GM20000 (cell line): ENCODE measurements at places on chromosomes 16 and 17.

- no peak for DNase-seq
Measured at GRCh38 chr16:57634171-57634570, 5.7 kb downstream of the ADGRG1 start.

DNA sequence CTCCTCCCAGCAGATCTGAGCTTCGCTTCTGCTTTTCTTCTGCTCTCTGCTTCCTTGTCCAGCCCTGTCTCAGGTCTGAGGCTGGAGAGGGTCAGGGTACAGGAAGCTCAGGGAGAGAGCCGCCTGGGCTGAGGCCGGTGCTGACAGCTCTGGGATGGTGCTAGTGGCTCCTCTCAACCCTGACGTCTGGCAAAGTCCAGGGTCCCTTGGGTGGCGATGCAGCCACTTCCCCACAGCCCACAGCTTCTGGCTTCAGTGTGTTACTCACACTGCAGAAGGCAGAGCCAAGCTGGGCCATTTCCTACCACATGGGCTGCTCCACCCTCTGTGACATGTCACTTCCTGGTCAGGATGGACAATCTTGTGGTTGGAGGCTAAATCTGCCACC is at the start of gene CD300C:
TSS of gene CD300C (minus strand) at position 273 of the 388 bp plus-strand sequence. CDS start 333 bp downstream, outside the sequence.
- DNase-seq, result peak; percentile 19

DNA sequence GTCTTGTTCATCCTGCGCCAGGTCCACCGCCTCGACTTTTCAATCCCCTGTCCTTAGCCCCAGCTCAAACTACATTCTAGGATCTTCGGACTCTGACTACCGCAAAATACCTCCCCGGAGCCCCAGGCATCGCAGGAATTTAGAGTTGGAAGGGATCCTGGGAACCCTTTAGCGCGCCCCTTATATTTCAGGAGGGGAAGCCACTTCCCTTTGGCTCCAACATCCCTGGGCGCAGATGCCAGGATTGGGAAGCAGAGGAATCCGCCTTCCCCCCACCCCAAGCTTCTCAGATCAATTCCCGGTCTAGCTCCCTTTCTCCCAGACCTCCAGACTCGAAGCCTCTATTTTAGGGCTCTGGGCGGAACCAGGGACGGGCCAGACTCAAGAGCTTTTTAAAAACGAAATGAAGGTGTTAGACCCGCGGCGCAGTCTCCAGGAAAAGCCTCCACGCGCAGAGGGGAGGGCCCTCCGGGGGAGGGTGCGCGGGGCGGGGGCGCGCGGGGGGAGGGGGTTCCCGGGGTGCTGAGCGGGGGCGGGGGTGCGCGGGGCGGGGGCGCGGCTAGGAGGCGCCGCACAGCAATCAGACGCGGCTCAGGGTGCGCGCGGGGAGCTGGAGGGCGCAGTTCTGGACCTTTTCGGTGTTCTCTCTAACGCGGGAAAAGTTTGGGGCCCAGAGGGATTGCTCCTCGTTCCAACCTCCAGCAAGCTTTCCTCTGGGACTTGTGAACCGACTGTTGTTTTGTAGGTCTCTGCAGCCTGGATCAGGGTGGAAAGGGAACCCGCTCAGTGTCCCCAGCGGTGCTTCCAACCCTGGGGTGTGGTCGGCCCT is 1.6 kb downstream of the AHSP start:
- no peak for DNase-seq

DNA sequence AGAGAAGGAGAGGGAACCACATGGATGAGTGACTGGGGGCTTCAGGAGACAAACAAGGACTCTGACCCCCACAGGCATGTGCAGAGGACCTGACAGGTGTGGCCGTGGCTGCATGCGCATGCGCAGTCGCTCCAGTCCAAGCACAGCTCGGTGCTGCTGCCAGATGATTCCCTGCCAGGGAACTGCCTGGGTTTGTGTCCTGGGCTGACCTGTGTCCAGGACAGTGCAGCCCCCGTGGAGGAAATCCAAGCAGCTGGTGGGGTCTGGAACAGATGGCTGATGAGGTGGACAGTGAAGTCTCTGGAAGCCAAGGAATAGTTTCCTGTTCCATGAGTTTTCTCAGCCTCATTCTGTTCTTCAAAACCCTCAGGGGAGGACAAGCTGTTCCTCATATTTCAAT is 27.3 kb downstream of the LASP1 start:
- no peak for DNase-seq

DNA sequence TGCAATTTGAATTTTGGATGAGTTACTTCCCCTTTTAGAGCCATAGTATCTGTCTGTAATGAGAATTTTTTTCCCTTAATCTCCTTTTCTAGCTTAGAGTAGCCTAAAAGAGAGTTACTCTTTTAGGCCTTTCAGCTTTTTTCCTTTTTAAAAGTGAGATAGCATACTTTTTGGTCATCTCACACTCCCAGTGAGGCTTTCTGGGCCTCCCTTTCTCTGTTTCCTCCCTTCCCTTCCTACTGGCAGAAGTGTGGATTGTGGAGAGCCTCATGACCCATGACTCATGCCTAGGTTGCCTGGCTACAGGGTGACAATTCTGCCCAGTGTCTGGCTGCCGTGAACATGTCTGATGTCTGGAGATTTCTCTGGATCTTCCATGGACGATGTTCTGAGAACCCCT is 15.2 kb downstream of the KRT23 start:
- DNase-seq, result no peak

DNA sequence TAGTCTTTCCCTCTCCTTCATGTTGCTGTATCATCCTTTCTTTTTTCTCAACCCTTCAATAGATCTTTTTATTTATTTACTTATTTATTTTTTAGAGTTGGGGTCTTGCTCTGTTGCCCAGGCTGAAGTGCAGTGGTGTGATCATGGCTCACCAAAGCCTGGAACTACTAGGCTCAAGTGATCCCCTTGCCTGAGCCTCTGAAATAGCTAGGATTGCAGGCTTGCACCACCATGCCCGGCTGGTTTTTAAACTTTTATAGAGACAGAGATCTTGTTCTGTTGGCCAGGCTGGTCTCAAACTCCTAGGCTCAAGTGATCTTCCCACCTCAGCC is 51.7 kb downstream of the SNX29 start:
- DNase-seq, result no peak

DNA sequence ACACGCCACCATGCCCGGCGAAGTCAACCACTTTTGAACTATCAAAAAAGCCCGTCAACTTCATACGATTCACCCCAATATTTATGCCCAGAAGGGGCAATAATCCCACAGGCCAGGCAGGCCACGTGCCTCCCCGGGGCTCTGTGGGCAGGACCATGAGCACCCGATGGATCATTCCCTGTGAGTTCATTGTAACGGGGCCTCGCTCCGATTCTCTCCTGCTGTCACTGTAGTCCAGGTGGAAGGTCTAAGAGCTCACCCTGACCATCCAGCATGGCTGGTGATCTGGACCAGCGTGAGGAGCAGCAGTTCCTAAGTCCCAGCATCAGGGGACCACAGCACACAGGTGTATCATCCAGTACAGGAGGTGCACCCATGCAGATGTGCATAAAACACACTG is 77.5 kb upstream of the DOC2B start:
- no peak for DNase-seq

- no peak for DNase-seq
Measured at GRCh38 chr16:66541388-66542355, 8.2 kb downstream of the TK2 start.
